ENCODE measurements at places on chromosomes 4 and X.

DNA sequence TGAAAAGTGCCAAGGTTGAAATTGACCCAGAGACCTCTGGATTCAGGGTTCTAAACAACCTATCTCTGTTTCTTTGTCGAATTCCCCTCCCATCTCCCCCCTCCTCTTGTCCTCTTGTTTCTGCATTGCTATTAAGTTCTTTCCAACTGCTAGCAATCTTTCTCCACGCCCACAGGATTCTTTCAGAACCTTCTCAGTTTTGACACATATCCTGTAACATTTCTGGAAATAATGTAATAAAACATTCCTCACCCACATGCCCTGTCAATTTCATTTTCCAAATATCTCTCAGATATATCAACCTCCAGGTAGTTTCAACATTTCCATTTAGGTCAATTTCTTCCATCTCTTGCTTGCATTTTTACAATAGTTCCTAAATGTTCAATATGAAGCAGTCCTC is 1105.9 kb downstream of the ARAP2 start:
- no peak for DNase-seq

DNA sequence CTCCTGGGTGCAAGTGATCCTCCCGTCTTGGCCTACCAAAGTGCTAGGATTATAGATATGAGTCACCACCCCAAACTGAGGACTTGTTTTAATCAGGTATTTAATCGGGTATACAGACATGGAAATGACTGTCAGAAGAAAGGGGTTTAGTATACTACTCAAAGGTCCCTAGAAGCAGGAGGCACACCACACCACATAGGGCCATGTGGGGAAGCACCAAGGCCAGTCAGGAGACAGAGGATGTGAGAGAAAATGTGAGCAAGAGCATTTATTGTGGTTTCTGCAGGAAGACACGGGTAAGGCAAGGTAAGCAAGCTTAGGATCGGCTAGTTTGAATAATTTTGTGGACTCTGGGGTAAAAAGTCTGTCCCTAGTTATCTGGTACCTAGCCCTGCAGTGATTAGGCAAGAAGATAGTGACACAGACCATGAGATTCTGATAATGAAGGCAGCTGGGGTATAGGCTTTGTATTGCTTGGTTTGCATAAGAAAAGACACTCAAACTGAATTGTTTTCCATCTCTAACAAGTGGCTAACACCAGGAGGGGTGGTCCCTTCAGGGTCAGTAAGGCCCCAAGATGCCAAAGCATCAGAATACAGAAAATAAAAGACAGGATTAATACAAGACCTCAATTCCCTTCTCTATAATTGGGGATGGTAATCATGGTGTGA is 408.8 kb upstream of the F9 start:
- no peak for DNase-seq

DNA sequence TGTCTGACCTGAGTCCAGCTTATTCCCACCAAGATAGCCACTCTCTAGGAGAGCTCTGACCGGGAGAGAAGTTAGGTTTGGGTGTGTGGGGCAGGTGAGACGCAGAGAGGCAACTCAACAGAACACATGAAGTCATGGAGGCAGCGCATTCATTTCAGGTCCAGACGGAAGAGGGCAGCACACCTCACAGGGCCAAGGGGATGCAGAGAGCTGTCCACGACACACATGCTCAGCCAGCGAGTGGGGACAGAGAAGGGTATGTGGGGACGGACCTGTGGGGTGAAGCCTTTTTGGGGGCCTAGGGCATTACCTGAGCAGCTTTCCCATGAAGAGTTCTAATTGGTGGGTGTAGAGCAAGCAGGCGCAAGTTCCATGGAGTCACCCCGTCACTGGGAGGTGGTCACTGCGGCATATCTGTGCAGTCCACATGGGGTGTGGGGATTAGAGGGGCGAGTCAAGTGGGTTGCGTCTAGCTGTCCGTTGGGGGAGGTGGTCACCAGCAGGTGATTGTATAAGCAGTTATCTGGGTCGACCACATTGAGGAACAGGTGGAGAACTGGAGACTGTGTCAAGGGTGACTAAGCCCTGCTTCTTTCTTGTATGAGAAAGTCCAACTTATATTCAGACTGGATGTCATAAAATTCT is 24.3 kb upstream of the UXT start:
- no peak for DNase-seq

DNA sequence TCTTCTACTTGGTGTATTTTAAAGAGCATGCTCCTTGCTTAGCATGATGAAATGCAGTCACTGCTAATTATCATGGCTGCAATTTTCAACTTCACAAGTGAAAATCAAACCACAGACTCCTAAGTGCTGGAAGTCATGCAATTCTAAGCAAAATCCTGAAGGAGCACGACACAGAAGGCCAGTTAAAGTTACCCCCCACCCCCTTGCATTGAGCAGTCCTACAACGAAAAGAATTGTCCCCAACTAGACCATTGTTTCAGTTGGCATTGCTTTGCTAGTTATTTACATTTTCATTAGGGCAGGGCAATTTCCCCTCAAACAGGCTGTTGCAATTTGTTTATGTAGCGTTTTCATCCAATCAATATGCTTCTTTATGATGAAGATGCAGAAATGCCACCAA is 321.2 kb downstream of the PCDH7 start:
- no peak for DNase-seq

DNA sequence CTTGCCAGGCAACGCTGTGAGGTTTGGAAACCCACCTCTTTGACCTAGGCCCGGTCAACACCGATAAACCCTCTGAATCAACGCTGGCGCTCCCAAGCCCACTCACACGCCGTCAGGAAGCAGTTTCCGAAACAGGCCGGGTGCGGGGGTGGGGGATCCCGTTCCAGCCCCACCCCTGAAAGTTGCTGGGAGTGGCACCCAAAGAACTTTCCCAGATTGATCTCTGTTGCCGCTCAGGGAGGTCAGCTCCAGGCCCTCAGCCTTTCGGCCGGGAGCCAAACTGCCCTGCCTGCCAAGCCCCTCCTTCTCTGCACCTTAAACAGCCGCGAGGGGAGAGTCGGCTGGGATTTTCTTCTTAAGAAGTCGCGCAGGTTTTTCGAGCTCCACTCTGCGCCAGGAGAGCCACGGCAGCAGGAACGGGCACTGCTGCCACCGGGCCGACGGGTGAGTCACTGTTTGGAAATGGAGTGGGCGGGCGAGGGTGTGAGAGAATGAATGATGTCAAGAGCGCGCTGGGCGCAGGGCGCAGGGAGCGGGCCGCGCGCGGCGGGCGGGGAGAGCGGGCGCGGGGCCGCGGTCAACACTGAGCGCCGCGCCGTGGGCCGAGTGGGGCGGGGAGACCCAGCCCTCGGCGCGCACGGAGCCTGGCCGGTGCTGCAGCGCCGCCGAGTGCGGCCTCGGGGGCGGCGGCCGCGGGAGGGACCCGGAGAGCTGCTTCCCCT is at the start of gene SGMS2:
TSS of gene SGMS2 (plus strand) at position 583 of the 722 bp plus-strand sequence. CDS start 70,622 bp downstream, outside the sequence.
- DNase-seq = no peak

DNA sequence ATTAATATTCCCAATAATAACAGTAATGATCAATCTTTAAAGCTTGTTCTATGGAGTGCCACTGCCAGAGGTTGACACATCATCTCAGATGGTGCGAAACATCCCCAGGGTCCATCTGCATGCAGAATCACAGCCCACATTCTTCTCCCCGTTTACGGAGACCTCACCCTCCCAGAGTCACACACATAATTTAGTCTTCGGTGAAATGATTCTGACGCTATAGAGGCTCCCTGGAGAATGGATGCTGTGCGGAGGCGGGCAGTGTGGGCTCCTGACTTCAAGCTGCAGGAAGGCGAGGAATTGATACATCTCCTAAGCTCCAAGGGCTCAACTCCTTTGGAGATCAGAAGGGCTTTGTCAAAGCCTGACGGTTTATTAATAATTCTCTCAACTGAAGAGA is 11.0 kb upstream of the ARHGAP36 start:
- DNase-seq = no peak

- no peak for DNase-seq
These were observed 56.4 kb downstream of the FBXW7 start for GRCh38 chr4:152479428-152480026.

- no peak for DNase-seq
These were observed 283.0 kb upstream of the BOD1L1 start for GRCh38 chr4:13910556-13910955.

DNA sequence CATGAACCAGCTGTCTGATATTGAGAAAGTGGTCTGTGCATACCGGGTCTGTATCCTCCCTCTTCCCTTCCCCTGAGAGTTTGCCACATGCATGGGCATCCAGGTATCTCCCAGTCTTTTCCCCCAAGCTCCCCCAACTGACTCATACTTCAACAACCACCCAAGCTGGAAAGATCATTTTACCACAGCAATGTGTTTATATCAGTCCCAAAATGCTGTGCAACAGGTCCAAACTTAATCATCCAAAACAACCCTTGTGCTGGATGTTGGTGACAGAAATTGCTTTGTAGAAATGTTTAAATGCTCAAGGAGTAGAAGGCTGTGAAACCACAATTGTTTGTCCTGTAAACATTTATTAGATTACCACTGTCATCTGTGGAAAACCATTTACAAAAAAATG is 286.8 kb upstream of the KLF3 start:
- DNase-seq = no peak

GRCh38 chrX:155864655-155865054 is 16.5 kb upstream of the VAMP7 start:
- DNase-seq = no peak

Data from H1 (cell line).